ENCODE measurements at places on chromosomes 11 and 22.

- no peak for DNase-seq
Observed at GRCh38 chr22:23093051-23093788, 22.9 kb downstream of the GNAZ start.

GRCh38 chr11:111137846-111138245 lies 107.7 kb upstream of the POU2AF2 start:
- DNase-seq = no peak

GRCh38 chr11:35146074-35146521 lies 7.1 kb downstream of the CD44 start:
- peak; percentile 68 for DNase-seq

GRCh38 chr11:46386674-46387073 lies 4.9 kb downstream of the CHRM4 start:
- DNase-seq = no peak

DNA sequence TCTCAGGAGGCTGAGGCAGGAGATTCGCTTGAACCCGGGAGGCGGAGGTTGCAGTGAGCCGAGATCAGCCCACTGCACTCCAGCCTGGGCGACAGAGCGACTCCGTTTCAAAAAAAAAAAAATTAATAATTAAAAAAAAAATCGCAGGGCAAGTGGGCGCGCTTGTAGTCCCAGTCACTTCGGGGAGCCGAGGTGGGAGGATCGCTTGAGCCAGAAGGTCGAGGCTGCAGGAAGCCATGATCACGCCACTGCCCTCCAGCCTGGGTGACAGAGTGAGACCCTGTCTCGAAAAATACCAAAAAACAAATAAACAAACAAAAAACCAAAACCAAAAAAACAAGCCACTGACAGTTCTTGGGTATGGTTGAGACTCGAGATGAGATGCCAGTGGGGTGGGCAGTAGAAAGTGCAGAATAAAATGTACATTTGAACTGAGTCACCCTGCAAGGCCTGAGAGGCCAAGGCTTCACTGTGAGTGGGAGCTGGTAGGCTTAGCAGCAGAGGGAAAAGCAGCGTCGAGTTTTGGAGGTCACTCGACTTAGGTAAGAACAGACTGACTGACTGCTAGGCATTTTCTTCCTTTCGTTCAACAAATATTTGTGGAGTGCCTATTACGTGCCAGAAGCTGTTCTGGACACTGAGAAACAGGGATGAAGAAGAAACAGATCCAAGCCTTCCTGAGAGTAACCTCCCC lies 635 bp upstream of the LDHA start:
- no peak for DNase-seq

DNA sequence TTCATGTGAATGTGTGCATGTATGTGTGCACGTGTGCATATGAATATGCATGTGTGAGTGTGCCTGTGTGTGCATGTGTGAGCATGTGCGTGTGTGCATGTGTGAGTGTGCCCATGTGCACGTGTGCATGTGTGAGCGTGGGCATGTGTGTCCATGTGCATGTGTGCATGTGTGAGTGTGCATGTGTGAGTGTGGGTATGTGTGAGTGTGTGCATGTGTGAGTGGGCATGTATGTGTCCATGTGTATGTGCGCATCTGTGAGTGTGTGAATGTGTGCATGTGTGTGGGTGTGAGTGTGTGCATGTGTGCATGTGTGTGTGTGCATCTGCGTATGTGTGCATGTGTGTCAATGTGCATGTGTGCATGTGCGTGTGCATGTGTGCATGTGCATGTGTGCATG lies 94.7 kb downstream of the ST3GAL4 start:
- DNase-seq = no peak

DNA sequence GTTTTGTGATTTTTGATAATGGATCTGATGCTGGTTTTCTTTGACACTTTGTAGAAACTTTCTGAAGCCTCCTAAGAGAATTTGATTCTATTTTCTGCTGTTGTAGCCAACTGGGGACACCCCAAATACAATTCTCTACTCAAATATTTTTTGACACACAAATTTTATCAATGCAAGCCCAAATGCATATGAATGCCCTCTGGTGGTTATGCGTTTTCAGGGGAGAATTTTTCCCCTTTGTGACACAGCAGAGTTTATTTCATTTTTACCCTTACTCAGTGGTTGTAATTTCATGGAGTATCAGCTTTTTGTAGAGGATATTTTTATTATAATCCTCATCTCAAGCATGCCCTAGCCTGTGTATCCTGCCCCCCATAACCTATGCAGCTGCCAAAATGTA lies 44.7 kb upstream of the MTMR2 start:
- DNase-seq = no peak

GRCh38 chr11:6882751-6883150 lies 6.3 kb downstream of the OR10A4 start:
- no peak for DNase-seq

- no peak for DNase-seq
Observed at GRCh38 chr11:26285608-26286007, 46.3 kb upstream of the ANO3 start.

GRCh38 chr11:86748296-86748695 lies 52.0 kb upstream of the PRSS23 start:
- DNase-seq = no peak
